Keratinocyte (primary cell): ENCODE measurements at places on chromosomes 13 and 19. TPM values are rescaled to one million over a fixed set of nuclear protein-coding genes. Genes with fewer than 3 reads are reported as not detected.

The PRKCG gene
- polyA plus RNA-seq, result not detected in 3 replicates

The CARM1 gene
- 22.8 to 50.8 TPM (median 23.7 TPM) in 3 replicates for polyA plus RNA-seq

GRCh38 chr19:29031216-29031615, 181.7 kb downstream of the UQCRFS1 start:
- no peak for DNase-seq
- H3K4me3 ChIP-seq, result no peak overlapping the region
- H3K36me3 ChIP-seq, result no peaks in the 10 kb centered on the region

GRCh38 chr13:36026531-36026930, 104.7 kb downstream of the DCLK1 start:
- no peaks in the 10 kb centered on the region for H3K27me3 ChIP-seq
- H3K36me3 ChIP-seq, result no peaks in the 10 kb centered on the region
- no peaks in the 10 kb centered on the region for H3K4me1 ChIP-seq
- DNase-seq, result no peak
- H3K4me3 ChIP-seq, result no peak overlapping the region

- H3K36me3 ChIP-seq, result no peaks in the 10 kb centered on the region
- H3K4me3 ChIP-seq, result peak overlapping the region; percentile 58
- H3K27me3 ChIP-seq, result no peaks in the 10 kb centered on the region
Measured at GRCh38 chr13:30113983-30114570, 193.3 kb downstream of the KATNAL1 start.
